Activated CD4-positive, alpha-beta memory T cell treated with anti-CD3 and anti-CD28 coated beads, Interleukin-2, amount 10 ng/mL, durations not matched to agents 7 days and 5 days (primary cell): ENCODE measurements at places on chromosomes 7 and 10. TPM values are rescaled to one million over a fixed set of nuclear protein-coding genes. Genes with fewer than 3 reads are reported as not detected.

MEOX2 gene
- not detected for total RNA-seq

LRRC17 gene
- total RNA-seq = not detected

ZNF775 gene
- 7.1 TPM for total RNA-seq

DNA sequence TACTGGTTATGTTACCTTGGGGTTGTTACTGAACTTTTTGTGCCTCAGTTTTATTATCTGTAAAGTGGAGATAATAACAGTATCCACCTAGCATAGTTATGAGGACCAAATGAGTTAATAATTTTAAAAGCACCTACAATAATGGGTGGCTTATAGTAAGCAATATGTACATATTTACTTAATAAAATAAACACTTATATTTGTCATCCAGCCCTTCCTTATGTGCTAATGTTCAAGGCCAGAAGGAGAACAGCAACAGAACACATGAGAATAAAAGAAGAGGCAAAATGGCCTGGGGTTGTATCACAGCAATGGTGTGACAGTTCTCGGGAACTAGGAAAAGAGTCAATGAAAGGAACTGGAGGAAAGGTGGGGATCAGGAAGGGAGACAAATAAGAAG is 255.4 kb upstream of the LRGUK start:
- no peak for DNase-seq

RADIL gene
- 0.05 TPM for total RNA-seq

DNA sequence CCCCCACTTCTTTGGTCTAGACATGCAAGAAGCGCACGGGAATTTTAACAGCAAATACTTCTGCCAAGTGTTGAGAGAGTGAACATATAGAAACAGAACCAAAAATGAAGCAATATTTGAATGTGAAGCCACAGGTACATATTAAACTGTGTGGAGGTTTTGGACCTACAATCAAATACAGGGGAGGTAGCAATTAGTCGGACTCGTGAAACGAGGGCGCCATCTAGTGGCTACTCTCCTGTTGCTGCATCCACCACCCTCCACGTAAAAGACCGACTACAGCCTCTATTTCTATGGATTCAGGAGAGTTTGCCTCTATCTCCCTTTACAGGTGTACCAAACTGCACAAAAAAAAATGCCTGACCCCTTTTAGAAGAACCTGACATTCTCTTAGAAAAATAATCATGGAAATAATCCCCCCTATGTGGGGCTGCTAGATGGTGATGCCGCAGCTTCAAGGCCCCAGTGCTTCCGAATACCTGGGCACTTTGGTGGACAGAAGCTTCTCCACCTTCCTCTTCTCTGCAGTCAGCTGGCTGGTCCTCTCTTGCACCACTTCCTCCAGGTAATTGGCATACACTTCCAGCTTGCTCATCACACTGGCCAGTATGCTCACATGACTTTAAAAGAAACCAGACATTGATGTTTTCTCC is 31.7 kb downstream of the TECTB start:
- peak; percentile 74 for DNase-seq

- no peak for DNase-seq
Measured at GRCh38 chr10:27717224-27717623, 28.4 kb downstream of the MKX start.

SEC24C gene
- 106 TPM for total RNA-seq

- DNase-seq = peak; percentile 78
Measured at GRCh38 chr10:6173203-6173602, 29.5 kb upstream of the PFKFB3 start.

MGMT gene
- 15.4 TPM for total RNA-seq

- no peak for DNase-seq
Measured at GRCh38 chr7:33790746-33791145, 114.6 kb upstream of the BMPER start.

FAM20C gene
- not detected for total RNA-seq

GRCh38 chr10:12547301-12547771 is 198.0 kb downstream of the CAMK1D start:
- DNase-seq = no peak

DNA sequence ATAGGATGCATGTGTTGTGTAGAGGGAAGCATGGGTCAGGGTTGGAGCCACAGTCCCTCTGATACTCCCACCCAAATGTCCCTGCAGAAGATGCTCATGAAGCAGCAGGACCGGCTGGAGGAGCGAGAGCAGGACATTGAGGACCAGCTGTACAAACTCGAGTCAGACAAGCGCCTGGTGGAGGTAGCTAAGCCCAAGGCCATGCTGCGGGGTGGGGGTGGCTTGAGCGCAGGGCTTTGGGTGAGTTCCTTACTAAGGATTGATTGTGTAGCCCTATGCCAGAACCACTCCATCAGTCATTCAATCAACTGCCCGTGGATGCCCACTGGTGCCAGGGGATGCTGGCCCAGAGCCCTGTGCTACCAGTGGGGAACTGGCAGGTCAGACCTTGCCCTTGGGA is 10.3 kb downstream of the TRIM8 start:
- DNase-seq = no peak
